ENCODE measurements at places on chromosomes 1 and 21.
A peak's percentile ranks its signal among the peaks of the same experiment; 100 is the strongest.

DNA sequence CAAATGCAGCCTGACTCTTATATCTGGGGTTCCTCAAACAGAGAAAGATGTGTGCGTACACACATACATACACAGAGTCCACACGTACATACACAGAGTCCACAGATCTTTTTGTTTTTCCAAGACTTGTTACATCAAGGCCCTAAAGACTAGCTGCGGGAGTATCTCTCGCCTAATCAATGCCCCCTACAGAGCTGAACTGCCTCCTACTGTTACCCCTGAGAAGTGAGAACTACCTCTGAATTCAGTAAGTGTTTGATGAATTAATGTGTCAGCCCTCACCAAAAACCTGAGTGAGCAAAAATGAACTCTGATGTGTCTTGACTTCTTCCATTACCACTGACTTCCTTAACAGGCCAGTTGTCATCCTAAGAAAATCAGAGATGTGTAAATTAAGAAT is 351.2 kb downstream of the HHIPL2 start:
- no peak for DNase-seq

DNA sequence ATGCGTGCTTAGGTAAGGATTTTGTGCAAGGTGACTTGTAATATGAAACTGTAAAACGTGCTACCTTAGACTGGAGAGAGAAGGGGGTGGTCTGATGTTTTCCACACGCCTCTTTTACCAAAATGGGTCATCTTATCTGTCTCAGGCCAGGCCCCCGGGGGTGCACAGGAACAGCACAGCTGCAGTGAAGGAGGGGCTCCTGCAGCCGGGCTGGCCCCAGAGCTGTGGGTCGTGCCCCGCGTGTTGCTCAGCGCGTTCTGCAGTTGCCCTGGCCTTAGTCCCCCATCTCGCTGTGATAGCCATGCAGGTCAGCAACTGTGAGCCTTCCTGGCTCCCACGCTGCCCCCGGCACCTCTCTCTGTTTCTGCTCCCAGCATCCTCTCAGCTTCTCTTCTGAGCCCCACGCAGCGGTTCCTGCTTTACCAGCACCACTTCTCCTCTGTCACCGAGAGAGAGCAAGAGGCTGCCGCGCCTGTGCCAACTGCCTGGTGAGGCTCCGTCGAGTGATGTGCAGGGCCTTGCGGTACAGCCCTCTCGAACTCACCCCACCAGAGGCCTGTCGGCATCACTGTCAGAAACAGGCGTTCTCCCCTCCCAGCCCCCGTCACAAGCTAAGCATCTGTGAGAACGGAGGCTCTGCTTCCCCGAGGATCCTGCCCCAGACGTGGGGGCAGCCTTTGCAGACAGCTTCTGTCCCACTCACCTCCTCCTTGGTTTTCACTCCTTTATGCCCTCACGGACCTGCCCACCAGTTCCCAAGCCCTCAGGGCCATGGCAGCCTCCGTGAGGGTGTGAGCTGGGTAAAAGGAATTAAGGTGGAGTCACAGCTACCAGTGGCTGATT is 73.3 kb downstream of the ADARB1 start:
- DNase-seq, result no peak

GRCh38 chr1:230836793-230837192 is 31.5 kb downstream of the C1orf198 start:
- no peak for DNase-seq

DNA sequence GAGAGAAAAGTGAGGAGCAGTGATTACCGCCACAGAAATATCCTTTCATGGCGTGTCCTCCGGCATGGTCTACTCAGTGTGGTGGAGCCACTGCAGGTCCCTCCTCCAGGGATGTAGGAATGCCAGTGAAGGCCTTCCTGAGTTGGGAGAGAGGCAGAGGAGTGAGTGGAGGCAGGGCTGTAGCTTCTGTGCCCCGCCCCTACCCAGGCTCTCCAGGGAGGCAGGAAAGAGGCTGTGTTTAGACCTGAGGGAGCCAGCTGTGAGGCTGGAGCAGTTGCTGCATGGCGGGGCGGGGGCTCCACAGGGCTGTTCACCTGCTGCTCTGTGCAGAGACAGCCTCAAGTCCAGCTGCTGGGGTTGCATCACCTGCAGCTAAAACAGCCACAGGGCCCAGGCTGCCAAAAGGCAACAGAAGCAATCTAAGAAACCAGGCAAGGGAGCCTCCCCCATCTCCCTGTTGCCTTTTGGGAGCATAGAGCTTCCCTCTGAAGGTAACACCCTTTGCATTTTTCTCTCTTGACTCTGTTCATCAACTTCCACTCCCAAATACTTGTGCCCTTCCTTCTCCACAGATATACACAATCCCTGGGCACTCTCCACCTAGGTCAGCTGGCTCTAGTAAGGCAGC is 801 bp upstream of the ANXA9 start:
- DNase-seq, result peak; percentile 59

GRCh38 chr1:84899969-84900368 is 7.0 kb upstream of the LPAR3 start:
- no peak for DNase-seq

DNA sequence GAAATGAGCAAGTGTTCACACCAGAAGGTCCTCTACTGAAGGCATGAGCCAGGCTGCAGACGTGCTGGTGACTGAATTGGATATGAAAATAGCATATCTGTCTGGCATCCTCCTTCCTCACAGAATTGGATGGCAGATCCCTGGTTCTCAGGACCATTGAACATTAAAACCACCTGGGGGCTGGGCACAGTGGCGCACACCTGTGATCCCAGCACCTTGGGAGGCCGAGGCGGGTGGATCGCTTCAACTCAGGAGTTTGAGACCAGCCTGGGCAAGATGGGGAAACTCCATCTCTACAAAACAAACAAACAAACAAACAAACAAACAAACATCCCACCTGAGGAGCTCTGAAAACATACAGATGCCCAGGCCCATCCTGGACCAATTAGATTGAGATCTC is 23.4 kb downstream of the TEX35 start:
- no peak for DNase-seq

- DNase-seq, result no peak
Observed at GRCh38 chr1:159856576-159856975, 5.9 kb downstream of the VSIG8 start.

DNA sequence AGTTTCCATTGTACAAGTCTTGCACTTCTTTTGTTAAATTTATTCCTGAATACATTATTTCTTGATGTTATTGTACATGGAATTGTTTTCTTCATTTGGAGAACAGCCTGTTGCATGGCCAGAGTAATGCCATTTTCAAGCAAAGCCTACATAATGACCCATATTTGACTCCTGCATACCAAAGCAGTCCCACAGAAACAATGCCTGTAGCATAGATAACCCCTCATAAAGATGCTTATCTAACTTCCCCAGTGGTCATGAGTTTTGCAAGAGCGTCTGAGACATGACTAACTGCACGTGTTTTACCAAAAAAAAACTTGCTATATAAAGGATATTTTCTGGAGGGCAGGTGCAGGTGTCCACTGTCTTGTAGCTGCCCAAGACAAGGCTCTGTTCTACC is 30.3 kb upstream of the RLF start:
- DNase-seq, result peak; percentile 91

DNA sequence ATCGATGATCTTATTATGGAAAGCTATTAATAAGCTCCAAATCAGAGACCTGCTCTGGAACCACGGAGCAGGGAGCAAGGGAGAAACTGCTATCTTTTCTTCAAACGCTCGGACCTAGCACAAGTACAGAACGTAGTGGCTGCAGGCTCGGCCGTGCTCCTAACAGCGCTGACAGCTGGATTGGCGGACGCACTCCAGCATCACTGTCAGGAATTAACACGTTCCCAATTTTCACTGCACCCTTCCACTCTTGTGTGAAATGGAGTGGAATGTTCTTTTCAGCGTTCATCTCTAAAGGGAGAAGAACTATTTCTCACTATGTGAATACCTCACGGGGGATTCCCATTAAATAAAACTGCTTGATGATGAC is 106.9 kb downstream of the ZNF281 start:
- no peak for DNase-seq

DNA sequence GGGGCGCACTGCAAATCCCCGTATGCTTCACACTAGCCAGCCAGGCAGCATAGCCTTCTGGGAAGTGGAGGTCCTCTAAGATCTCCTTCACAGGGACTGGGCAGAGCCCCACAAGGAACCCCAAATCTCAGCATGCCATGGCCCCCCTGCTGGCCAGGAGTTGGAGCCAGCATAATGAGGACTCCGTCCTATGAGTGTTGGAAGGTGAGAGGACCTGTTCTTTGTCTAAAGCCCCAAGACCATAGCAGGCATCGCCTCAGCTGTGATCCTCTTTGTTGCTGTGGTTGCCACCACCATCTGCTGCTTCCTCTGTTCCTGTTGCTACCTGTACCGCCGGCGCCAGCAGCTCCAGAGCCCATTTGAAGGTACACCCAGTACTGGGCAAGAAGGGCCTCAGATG is 1.5 kb downstream of the SHISA4 start:
- DNase-seq, result no peak

DNA sequence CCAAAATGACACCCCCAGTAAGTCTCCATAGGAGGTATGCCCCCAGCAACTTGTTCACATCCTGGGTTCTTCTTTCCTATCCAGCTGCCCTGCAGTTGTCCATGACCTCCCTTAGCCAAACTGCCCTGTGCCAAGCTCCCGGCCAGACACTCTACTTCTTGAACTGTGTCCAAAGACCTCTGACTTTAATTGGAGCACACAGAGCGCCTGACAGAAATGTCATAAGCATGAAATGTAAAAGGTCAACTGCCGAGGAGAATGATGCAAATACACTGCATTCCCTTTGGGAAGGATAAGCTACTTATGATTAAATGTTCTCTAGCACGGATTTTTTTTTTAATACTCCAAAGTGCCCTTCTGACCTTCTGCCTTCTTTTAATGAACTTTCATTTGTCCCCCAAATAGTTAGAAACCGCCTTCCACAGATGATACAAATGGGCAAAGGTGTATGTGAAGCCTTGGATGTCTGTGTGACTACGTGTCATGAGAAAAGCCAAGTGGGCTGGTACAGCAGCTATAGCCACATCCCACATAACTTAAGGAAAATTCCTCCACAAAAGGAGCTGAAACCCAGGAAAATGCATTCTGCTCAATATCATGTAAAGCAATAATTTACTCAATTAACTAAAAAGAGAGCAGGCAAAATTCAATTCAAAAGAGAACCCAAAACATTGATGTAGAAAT is 26.8 kb downstream of the PALMD start:
- DNase-seq, result no peak

GRCh38 chr1:160620942-160621632 is 25.8 kb downstream of the SLAMF1 start:
- no peak for DNase-seq

- peak; percentile 58 for DNase-seq
Observed at GRCh38 chr1:2311184-2312032, 79.9 kb downstream of the MORN1 start.

GRCh38 chr1:46300673-46301405 is 2.6 kb downstream of the LRRC41 start:
- DNase-seq, result peak; percentile 25

DNA sequence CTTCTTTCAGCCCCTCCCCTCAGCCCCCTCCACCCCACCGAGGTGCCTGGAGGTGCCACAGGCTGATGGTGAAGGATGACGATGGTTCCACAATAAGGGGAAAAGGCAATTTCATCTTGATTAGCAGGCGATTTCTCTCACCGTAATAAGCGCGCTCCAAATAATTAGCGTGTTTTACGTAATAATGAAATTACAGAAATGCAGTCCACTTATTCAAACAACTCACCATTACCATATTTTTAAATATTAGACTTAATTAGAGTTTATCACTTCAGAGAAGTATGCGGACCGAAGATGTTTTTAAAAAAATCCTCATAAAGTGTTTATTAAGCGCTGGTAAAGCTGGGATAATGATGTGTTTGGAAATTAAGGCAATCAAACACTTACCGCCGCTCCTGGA is 14.9 kb downstream of the DMAP1 start:
- no peak for DNase-seq

GRCh38 chr1:3217181-3217641 is 148.2 kb downstream of the PRDM16 start:
- DNase-seq, result no peak

GRCh38 chr1:183417772-183418491 is at the start of gene NMNAT2:
NMNAT2 (minus strand) TSS chr1:183418380; CDS start chr1:183418267, 113 bp downstream.
- no peak for DNase-seq

DNA sequence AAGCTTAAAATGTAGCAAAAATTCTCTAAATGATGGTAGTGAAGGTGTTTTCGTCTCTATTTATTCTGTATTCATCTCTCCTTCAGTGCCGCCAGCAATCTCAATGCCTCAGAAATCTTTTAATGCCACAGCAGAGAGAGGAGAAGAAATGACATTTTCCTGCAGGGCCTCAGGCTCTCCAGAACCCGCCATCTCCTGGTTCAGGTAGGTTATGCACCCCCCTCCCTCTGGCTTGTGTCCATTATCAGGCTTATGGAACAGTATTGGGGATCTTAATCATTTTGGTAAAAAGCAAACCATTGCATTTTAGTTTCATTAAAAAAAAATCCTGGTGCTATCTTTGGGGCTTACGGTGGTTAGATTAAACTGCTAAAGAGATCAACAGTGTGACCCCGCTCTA is 326.1 kb downstream of the NCAM2 start:
- no peak for DNase-seq

DNA sequence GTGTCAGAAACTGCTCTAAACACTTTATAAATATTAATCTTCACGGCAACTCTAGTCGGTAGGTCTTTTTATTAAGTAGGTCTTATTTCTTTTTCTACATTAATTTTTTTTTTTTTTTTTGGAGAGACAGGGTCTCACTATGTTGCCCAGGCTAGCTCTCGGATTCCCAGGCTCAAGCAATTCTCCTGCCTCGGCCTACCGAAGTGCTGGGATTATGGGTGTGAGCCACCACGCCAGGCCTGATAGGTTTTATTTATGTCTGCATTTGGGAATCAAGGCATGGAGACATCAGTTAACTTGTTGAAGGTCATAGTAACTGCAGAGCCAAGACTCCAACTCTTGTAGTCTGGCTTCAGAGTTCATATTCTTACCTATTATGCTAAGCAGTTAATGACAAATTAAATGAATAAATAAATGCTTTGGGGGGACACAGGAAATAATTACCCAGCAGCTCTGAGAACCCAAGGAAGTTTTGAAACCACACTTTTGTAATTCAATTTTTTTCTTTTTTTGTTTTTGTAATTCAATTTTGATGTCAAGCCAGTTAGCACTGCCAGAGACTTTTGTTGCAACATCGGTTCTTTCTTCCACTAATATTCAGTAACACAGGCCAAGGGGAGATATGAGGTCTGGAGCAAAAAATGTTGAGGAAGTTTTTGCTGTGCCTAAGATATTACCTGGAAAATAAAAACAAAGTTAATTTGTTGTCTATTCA is 9.4 kb upstream of the UAP1 start:
- no peak for DNase-seq

DNA sequence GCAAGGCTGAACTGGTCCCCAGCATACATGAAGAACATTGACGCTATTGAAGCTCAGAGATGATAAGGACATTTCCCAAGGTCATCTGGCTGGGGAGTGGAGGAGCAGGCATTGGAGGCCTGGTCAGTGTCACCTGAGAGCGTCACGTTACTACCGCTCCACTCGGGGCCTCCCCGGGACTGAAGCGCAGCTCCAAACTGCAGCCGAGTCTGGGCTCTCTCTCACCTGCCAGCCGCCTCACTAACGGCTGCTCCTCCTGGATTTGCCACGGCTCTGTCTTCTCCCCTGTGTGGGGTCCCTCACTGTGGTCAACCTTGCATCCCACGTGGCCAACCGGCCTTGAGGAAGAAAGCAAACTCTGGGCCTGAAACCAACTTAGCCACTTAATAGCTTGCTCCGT is 111.3 kb downstream of the ADSS2 start:
- DNase-seq, result no peak

GRCh38 chr1:242189591-242189990 is 190.7 kb upstream of the MAP1LC3C start:
- DNase-seq, result peak; percentile 53

Data from NB4 (cell line).